ENCODE measurements at places on chromosomes 5 and 9.
A peak's percentile ranks its signal among the peaks of the same experiment; 100 is the strongest.

GRCh38 chr5:25405850-25406249 is 761.1 kb upstream of the CDH10 start:
- no peak for DNase-seq
- no peak overlapping the region for H3K4me3 ChIP-seq
- no peaks in the 10 kb centered on the region for H3K36me3 ChIP-seq
- H3K27me3 ChIP-seq: no peaks in the 10 kb centered on the region
- H3K27ac ChIP-seq: no peak overlapping the region
- no peaks in the 10 kb centered on the region for H3K4me1 ChIP-seq

- no peaks in the 10 kb centered on the region for H3K27me3 ChIP-seq
- no peak for DNase-seq
- no peak overlapping the region for H3K27ac ChIP-seq
- H3K4me1 ChIP-seq: no peaks in the 10 kb centered on the region
Measured at GRCh38 chr5:9787861-9788600, 157.9 kb upstream of the TAS2R1 start.

GRCh38 chr9:123003466-123003865 is 30.0 kb upstream of the GPR21 start:
- H3K27ac ChIP-seq: no peak overlapping the region
- no peaks in the 10 kb centered on the region for H3K4me1 ChIP-seq
- H3K4me3 ChIP-seq: no peak overlapping the region
- no peak for DNase-seq

- H3K4me1 ChIP-seq: peaks cover 48% of the 10 kb centered on the region
- peak overlapping the region; percentile 81 for H3K27ac ChIP-seq
- no peaks in the 10 kb centered on the region for H3K27me3 ChIP-seq
- peak overlapping the region; percentile 44 for H3K4me3 ChIP-seq
- peak; percentile 73 for DNase-seq
Measured at GRCh38 chr9:91193087-91193657, 168.5 kb downstream of the AUH start.

GRCh38 chr9:123832858-123833650 is 96.9 kb downstream of the DENND1A start:
- no peak overlapping the region for H3K4me3 ChIP-seq
- no peak for DNase-seq
- no peaks in the 10 kb centered on the region for H3K4me1 ChIP-seq
- H3K27ac ChIP-seq: no peak overlapping the region

- H3K4me3 ChIP-seq: no peak overlapping the region
- peak; percentile 6 for DNase-seq
- H3K27ac ChIP-seq: no peak overlapping the region
- no peaks in the 10 kb centered on the region for H3K36me3 ChIP-seq
Measured at GRCh38 chr5:88144219-88145001, 124.2 kb downstream of the TMEM161B start.

- H3K36me3 ChIP-seq: no peaks in the 10 kb centered on the region
- no peaks in the 10 kb centered on the region for H3K27me3 ChIP-seq
- no peak overlapping the region for H3K4me3 ChIP-seq
- no peak overlapping the region for H3K27ac ChIP-seq
- no peak for DNase-seq
Measured at GRCh38 chr5:67010684-67011409, 185.8 kb downstream of the CD180 start.

Measured in natural killer cell (primary cell).